ENCODE measurements at places on chromosomes 1 and 21.
A peak's percentile ranks its signal among the peaks of the same experiment; 100 is the strongest.

DNA sequence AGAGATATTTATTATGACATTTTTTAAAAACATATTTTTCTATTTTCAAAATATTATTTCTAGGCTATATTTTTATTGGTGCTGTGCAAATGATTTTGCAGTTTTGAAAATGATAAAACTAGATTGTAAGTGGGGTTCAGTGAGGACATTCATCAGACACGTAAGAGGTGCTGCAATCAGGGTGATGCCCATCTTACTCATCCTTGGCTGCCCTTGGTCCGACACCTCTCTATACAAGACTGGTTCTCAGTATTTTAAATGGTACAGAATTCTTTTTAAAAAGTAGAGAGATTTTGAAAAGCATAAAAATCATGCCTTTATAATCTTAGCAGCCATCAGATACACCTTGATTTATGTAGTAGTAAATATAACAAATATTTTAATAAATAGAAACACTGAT, 24.0 kb downstream of the HENMT1 start:
- DNase-seq, result no peak

DNA sequence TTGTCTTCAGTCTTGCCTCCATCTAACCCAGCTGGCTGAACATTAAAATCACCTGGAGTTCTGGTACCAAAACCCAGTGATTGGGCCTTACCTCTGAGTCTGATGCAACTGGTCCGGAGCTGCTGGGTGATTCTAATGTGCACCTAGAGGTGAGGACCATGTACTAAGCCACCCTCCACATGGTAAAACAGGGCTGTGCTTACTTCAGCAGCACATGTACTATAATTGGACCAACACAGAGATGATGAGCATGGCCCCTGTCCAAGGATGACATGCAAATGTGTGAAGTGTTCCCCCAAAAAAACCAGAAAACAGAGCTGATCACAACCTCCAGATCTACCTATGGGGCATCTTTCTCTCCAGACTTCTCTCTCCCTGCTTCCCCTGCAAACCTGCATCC, 37.0 kb downstream of the ELK4 start:
- DNase-seq, result no peak

DNA sequence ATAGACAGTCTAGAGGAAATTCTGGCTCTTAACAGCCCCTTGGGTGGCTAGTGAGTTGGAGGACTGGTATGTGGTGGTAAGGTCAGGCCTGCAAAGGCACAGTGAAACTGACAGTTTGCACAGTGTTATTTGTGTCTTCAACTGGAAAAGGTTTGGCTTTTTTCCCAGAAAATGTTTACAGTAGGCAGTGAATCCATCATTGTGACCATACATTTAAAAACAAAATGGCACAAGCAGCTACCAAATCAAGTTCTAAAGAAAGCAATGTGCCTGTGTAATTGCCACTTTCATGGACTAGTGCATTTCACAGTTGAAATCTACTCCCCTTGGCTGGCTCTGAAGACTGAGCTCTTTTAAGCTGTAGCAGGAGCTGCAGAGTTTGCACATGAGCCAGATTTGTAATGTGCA, 24.8 kb downstream of the ATPAF1 start:
- no peak for DNase-seq

- no peak for DNase-seq
These were observed 16.9 kb downstream of the IBA57 start for GRCh38 chr1:228182296-228183030.

DNA sequence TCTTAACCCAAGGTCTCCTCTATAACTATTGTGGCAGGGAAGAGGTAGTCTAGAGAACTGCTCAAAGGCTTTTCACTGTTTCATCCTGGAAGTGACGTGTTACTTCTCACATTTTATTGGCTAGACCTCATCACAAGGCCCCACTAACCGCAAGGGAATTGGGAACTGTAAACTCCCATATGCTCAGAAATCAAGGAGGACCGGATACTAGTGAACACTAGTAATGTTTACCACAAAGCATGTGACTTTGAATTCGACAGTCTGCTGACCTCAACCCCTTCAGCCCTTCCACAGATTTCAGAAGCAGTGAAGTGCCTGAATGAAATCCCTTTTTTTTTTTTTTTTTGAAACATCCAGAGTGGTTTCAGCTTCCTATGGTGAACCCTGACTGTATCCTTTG, 3.4 kb upstream of the EEIG2 start:
- DNase-seq, result peak; percentile 90

All from inflammatory macrophage treated with lipopolysaccharide for 1 hour (primary cell).